GM12864 (cell line): ENCODE measurements at places on chromosomes 12 and 14.

DNA sequence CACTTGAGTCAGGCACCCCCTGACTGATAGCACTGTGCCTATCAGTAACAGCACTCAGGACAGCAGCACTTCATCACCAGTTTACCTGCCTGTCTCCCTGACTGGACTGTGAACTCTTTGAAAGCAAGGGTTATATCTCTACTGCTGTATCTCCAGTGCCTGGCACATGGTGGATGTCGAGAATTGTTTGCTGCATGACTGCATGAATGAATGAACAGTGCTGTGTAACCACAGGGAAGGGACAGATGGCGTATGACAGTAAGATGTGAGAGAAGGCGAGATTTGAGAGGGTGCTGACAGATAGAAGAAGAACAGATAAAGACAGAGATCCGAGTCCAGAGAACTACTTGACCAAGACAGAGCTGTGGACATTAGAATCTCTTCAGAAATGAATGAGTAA is 29.7 kb downstream of the BRAP start:
- DNase-seq = no peak

DNA sequence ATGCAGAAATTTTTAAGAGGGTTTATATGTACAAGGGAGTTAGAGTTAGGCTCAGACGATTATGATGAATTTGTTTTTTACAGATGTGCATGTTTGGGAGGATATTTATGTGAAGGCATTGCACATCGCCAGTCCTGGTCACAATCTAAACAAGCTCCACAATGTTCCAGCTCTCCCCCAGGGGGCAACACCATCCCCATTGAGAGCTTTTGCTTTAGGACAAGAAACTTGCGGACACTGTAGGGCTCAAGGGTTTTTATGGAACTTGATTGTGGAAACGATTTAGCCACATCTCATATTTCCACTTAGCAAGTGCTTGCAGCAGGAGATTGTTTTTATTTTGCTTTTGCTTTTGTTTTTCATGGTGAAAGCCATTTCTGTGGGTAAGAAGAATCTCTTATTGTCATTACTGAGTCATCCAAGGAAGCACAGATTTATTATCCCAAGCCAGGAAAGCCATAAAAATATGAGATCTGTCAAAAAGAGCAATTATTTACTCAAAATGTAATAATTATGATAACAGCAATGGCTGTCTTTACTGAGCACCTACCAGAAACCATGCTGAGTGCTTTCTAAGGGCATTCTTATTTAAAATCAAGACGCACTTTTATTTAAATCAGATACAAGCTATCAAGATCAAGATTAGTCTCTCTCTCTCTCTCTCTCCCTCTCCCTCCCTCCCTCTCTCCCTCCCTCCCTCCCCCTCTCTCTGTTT is 276.7 kb upstream of the SRRM4 start:
- no peak for DNase-seq

- no peak for DNase-seq
Measured at GRCh38 chr14:88421286-88421685, 35.8 kb downstream of the SPATA7 start.

GRCh38 chr12:68768431-68768939 is 22.5 kb downstream of the SLC35E3 start:
- no peak for DNase-seq

DNA sequence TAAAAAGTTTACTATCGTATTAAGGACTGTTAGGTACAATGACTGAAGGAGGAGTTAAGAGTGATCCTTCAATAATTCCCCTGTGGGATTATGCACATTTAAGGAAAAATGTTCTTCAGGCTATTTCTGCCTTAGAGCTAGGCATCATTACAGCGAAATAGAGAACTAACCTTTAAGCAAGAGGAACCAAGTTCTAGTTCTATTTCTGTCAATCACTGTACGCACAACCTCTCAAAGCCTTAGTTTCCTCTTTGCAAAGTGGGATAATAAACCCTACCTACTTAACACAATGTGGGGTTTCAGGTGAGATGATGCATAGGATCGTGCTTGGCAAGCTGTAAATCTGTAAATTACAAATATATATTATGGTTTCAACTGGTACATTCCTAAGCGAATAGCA is 15.4 kb downstream of the NTF3 start:
- no peak for DNase-seq

- peak; percentile 25 for DNase-seq
Measured at GRCh38 chr12:62581288-62582064, 114.8 kb downstream of the MON2 start.

DNA sequence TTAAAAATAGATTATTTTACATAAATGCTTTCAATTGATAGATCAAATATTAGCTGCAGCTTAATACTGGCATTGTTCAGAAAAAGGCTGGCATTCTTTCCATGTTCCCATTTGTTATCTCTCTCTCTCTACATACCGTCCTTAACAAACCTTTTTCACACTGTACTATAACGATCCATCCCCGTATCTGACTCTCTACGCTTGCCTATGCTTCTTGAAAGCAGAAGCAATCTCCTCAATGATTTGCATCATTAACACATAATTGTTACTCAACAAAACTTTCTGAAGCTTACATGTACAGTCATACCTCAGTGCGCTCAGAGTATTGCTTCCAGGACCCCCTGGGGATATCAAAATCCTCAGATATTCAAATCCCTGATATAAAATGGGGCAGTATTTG is 89.7 kb downstream of the TMTC1 start:
- DNase-seq = no peak

DNA sequence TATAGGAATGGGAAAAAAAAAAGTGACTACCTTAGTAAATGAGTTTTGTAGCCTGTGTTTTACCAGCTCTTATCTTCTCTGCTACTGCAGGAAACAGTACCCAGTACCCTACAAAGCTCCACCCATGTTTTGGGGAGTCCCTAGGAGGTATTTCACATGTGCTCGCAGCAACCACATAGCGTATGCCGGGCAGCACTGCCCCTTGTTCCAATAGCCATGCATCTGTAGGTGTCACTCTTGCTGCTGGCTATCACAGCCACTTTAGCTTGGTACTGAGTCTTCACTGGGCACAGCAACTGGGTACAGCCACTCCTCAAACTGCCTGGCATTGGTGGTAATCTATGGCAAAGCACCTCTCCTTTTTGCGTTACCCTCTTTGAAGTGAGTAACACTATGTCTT is 2.0 kb upstream of the MDM1 start:
- no peak for DNase-seq

DNA sequence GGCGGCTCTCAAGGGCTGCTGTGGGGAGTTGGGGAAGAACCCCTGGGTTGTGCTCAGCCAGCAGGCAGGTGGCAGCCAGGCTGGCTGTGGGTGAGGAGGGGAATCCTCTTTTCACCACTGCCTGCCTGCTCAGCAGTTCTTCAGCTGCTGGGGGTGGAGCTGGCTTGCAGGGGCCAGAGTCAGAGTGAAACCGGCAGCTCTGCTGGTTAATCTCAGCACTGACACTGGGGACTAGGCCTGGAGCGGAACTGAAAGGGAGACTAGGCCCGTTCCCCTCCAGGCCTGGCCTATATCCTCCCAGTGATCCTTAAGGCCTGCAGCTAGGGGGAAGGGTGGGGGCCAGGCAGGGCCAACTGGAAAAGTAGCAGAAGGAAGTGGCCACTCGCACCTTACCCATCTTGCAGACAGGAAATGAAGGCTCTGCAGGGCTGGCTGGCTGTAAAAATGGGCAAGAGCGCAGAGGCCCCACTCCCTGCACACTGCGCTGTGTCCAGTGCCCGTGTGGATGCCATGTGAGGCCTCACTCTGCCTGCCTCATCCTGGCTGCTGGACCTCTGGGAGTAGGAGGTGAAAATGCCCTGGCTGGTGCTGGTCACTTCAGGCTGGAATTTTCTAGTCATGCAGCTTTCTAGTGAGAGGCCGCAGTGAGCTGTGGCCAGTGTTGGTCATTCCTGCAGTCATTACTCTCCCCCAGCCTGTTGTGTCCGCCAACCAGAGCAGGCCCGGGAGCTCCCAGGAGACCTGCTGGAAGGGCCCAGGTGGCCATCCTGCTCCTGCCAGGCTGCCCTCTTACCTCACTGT is 39.4 kb downstream of the SH2B3 start:
- DNase-seq = peak; percentile 95

GRCh38 chr14:63231766-63232165 is 27.5 kb downstream of the RHOJ start:
- no peak for DNase-seq

DNA sequence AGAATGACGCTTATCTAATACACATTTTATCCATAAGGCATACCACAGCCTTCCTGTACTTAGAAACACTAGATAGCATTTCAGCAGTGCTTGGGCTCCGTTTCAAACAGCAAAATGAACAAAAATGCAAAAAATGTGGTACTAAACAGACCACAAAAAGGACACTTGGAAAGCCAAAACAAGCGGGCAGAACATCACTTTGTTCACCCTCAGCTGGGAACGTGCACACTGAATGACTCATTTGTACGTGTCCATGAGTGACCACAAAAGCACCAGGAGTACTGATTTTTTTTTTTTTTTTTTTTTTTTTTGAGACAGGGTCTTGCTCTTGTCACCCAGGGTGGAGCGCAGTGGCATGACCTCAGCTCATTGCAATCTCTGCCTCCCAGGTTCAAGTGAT is 8.9 kb upstream of the FOXN3 start:
- DNase-seq = peak; percentile 73

- no peak for DNase-seq
Measured at GRCh38 chr14:100594625-100594951, 7.4 kb upstream of the BEGAIN start.

- no peak for DNase-seq
Measured at GRCh38 chr12:117192057-117192456, 1.8 kb upstream of the FBXO21 start.

DNA sequence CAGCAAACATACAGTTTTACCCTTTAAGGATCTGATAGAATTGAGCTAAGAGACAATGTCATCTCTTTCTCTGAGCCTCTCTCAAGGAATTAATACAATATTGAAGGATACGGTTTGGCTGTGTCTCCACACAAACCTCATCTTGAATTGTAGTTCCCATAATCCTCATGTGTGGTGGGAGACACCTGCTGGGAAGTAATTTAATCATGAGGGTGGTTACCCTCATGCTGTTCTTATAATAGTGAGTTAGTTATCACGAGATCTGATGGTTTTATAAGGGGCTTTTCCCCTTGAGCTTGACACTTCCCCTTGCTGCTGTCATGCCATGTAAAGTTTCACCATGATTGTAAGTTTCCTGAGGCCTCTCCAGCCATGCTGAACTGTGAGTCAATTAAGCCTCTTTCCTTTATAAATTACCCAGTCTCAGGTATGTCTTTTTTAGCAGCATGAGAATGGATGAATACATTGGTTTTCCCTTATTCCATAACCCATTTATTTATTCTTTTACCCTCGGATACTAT is 47.6 kb downstream of the TMEM30B start:
- DNase-seq = no peak

- DNase-seq = no peak
Measured at GRCh38 chr12:59736786-59737185, 141.0 kb downstream of the SLC16A7 start.

DNA sequence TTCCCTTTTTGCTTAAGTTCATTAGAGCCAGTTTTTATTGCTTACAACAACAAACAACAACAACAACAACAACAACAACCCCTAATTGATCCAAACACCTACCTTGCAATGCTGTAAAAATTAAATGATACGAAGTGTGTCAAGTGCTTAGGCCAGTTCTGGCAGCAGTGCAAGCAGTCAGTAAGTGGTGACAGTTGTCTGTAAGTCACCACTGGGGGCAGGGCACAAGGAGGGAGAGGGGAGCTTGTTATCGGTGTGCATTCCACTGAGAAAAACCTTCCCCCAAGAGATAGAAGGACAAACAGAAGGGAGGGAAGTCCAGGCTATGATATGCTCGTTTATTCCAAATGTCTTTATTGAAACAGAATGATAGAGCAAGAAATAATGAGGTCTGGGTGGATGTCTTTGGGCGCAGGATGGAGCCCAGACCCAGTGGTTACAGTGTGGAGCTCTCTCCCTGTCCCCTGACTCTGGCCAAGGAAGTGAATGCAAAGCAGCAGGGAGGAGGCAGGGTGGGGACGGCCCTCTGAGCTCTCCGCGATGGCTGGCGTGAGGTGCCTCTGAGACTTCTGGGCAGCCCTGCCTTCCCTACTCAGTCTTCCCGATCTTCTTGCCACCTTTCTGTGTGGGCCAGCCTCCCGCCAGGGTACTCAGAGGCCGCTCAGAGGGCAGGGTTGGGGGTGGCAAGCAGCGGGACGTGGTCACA is 6.5 kb downstream of the SLC22A17 start:
- no peak for DNase-seq

GRCh38 chr12:120684523-120684932 is 2.4 kb upstream of the MLEC start:
- peak; percentile 65 for DNase-seq

DNA sequence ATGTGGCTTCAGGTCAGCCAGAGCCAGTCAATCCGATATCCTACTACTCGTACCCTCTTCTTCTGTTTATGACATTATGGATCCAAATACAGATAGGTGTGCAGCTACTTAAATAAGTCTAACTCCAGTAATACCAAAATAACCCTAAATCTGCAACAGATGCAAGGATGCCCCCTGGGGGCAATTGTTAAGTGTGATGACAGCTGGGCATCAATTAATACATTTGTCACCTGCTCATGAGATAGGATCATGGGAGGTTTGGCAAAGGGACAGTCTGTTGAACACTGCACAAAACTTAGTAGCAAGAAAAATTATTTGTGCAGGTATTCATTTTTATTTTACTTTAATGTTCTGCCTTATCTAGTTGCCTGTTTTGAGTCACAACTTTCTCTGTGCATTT is 83.2 kb downstream of the SLC38A6 start:
- no peak for DNase-seq

DNA sequence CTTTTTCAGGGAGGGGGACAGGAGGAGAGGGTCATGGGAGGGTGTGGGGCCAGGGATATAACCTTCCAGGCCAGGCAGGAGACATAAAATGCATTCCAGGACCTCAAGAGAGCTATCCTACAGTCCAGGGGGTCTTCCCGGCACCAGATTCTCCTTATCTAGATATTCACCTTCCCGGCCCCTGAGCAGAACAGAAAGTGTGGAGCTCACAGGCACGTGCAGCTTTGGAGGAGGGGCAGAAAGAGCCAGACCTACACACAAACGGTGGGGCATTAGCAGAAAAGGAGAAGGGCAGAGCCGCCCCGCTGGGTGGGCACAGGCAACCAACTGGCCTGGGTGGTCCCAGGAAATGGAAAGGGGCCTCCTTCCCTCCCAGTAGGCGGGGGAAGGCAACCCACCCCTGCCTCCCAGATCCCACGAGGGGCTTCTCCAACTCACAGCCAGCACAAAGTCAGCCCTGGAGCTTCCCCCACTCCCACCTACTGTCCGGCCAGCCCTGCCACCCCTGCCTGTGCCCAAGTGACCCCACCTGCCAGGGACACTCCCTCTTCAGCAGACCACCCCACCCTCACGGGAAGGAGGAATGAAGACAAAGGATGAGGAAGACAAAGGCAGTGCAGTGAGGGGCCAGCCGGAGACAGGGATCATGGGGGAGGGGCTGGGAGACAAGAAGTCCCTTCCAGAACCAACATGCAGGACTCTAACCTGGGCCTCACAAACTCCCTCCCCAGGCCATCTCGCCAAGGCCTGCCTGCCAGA is 33.3 kb downstream of the CCDC85C start:
- no peak for DNase-seq
